ENCODE measurements at places on chromosomes 5 and 9. TPM values are rescaled to one million over a fixed set of nuclear protein-coding genes. Genes with fewer than 3 reads are reported as not detected.

GRCh38 chr5:56155992-56156584 is 77.0 kb downstream of the ANKRD55 start:
- no peak for DNase-seq

DNA sequence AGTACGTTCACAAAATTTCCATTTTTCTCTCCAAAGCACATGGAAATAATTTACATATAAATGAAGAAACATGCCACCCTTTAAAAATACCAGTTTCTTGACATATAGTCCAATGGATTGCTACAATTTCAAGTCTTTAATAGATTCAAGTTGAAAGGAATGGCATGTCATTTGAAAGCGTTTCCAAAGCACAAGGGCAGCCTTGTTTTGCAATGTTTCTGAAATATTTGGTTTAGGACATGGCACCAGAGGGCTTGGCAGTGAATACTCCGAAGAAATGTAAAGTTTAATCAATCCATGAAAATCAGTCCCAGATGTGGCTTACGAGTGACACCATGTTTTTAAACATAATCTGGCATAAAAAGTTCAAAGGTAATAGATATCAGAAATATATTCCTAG is 333.7 kb downstream of the PDE4D start:
- no peak for DNase-seq

GRCh38 chr9:24073007-24073592 is 247.1 kb upstream of the ELAVL2 start:
- no peak for DNase-seq

DNA sequence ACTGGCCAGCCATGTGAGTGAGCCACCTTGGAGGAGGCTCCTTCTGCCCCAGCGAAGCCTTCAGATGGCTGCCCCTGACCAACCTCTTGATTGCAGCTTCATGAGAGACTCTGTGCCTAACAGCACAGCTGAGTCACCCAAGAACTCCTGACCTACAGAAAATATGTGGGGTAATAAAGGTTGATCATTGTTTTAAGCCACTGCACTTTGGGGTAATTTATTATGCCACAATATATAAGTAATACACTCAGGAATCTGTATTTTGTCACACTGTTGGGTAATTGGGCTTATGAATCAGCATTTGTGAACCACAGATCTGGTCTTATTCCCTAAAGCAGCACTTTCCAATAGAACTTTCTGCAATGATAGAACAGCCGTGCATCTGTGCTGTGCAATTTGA is 24.4 kb upstream of the VDAC1 start:
- DNase-seq, result peak; percentile 93

DNA sequence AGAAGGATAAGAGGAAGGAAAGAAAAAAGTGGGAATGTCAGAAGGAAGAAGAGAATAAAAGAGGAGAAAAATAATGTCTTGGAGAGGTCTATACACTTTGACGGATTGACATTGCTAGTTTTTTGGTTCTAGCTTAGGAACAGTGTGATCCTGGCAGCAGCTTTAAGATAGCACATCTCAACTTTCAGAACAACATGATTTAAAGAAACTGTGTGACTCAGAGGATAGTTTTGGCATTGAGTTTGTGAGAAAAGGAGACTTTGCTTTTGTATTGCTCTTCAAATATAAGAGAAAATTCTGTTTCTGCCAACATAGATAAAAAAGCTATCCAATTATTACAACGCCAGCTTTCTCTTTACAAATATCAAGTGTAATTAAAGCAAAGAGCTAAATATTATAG is 260.7 kb upstream of the ARRDC3 start:
- peak; percentile 37 for DNase-seq

GRCh38 chr5:178216779-178217178 is 12.4 kb downstream of the HNRNPAB start:
- DNase-seq, result no peak

DNA sequence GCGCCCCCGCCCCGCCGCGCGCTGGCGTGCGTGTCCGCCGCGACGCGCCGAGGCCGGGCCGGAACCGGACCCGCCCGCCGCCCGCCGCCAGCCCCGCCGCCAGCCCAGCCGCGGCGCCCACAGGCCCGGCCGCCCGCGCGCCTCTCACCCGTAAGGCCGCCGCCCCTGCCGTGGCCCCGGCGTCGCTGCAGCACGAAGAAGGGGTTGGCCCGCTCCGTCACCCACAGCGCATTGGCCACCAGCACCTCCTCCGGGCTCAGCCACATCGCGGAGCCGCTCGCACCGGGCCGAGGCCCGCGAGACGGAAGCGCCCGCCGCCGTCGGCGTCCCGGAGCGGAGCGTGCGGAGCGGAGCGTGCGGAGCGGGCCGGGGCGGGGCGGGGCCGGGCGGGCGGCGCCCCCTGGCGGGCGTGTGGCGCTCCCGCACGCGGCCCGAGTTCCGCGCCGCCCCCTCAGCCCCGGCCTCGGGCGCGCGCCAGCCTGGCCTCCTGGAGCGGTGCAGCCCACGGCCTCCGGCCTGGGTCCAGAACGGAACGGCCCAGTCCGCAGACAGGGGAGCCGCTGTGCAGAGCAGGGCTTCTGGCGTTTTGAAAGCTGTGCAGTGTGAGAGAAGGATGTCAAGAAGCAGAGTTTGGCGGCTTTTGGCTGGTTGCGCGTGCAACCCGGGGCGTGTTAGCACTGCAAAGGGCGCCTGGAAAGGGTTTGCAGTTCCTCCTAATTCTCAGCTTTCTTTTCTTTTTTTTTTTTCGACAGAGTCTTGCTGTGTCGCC is at the start of gene TBC1D9B:
Gene TBC1D9B, minus strand, starts transcription at position 342 of the 769 bp plus-strand sequence. Its CDS starts 76 bp downstream, at position 266.
- peak; percentile 43 for DNase-seq

DNA sequence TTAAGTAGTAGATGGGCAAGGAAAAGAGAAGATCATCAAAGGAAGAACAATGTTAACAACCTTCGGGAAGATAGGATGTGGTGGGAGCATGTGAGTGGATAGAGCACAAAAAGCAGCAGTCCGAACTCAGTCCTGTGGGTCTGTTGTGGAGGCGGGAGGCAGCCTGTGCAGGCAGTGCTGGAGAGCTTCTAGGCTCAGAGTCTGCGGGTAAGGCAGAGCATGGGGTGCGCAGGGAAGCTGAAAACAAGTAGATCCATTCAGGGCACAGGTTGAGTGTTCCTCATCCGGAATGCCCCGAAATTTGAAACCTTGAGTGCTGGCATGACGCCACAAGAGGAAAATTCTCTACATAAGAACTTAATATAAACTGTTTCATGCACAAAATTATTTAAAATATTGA is 84.9 kb downstream of the PPIC start:
- DNase-seq, result no peak

Gene AFAP1L1
- total RNA-seq, result 9.5 TPM

Gene ADCY2
- total RNA-seq, result under 0.01 TPM

Gene IFNA2
- not detected for total RNA-seq

Gene PCDHGC3
- total RNA-seq, result 59.0 TPM

Gene SLC6A7
- total RNA-seq, result not detected

All from fibroblast of lung (primary cell).